ENCODE measurements at places on chromosomes 1 and 21.

DNA sequence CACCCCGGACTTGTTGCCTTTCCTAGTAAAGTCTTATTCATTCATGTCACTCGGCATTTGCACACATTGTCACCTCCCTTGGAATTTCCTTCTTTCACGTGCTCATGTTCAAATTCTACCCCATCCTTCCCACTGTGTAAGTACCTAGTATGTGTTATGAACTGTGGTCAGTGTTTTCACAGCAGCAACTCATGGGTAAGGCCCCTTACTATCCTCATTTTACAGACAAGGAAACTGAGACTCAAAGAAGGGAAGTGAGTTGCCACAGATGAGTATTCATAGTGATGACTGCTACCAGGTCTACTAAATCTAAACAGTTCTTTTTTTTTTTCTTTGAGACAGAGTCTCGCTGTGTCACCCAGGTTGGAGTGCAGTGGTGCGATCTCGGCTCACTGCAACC lies 10.5 kb downstream of the CITED4 start:
- no peak for DNase-seq

DNA sequence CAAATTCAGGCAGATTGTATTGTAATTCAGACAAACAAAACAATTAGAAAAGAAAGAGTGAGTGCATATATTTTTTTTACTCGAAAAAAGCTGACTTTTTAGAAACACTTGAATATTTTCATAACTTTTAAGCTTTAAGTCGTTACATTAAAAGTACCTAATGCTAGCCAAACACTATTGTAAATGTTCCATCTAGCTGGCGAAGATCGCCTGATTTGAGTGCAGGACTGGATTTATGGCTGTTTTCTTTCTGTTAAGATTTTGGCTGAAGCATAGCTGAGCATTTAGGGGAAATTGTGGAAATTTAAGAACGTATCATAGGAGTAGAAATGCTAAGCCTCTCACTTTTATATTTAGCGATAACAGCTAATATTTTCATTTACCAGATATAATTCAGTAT lies 24.6 kb downstream of the LRRC7 start:
- no peak for DNase-seq

GRCh38 chr21:43916691-43917514 lies 51.9 kb downstream of the AGPAT3 start:
- peak; percentile 47 for DNase-seq

DNA sequence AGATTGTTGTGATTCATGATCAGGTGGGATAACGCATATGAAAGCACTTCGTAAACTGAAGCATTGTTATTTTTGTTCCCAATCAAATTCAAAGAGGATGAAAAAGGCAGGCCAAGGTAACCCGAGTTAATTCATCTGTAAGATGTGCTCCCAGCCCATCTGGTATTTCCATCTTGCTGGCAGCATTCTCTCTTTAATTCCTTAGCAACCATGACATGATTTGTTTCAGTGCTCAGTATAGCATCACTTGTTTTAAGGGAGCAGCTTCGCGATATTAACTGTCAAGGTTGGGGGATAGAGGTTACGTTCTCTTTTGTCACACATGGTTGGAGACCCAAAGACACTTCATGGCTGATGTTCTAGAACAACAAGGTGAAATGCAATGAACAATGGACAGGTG lies 6.4 kb downstream of the TSPAN2 start:
- no peak for DNase-seq

GRCh38 chr1:161166669-161167548 lies 683 bp downstream of the PPOX start:
- DNase-seq = peak; percentile 7

DNA sequence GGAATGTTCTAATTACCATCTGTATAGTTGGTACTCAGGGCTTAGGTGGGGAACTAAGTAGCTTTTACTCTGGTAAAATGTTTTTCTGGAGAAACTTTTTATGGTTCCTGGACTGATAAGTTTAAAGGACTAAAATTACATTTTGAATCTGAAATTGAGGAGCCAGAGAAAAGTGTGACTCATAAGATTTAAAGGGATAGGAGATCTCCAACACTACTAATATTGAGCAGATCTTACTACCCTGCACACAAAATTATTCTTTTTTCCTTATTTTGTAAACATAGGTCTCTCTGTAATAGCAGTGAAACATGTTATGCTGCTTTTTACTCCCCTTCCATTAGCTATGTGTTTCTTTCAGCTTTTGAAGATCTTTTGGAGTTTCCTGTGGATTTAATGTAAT lies 32.5 kb downstream of the MTF2 start:
- peak; percentile 13 for DNase-seq

GRCh38 chr1:235832011-235832410 lies 34.7 kb downstream of the LYST start:
- no peak for DNase-seq

GRCh38 chr1:118989878-118990378 lies 1.8 kb upstream of the TBX15 start:
- DNase-seq = no peak

- DNase-seq = no peak
These were observed 53.5 kb upstream of the BACH1 start for GRCh38 chr21:29245104-29245643.

DNA sequence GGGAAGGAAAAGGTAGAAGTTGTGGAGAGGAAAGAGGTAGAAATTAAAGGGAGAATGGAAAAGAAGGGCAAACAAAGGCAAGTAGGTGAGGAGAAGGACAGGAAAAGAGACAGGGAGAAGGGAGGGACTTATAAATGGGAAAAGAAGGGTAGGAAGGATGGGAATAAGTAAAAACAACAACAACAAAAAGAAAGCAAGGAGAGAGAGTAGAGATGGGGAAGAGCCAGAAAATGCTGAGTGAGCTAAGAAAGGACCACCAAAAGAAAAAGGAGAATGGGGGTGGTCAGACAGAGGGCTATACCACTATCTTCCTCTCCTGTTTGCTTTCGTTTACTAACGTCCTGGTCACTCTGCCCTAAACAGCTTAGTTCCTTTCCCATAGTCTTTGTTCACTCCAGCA lies 1.7 kb upstream of the CMPK1 start:
- no peak for DNase-seq

GRCh38 chr1:212286556-212287131 lies 1.4 kb downstream of the PPP2R5A start:
- no peak for DNase-seq

GRCh38 chr1:214116258-214116657 lies 128.5 kb downstream of the PROX1 start:
- DNase-seq = no peak

DNA sequence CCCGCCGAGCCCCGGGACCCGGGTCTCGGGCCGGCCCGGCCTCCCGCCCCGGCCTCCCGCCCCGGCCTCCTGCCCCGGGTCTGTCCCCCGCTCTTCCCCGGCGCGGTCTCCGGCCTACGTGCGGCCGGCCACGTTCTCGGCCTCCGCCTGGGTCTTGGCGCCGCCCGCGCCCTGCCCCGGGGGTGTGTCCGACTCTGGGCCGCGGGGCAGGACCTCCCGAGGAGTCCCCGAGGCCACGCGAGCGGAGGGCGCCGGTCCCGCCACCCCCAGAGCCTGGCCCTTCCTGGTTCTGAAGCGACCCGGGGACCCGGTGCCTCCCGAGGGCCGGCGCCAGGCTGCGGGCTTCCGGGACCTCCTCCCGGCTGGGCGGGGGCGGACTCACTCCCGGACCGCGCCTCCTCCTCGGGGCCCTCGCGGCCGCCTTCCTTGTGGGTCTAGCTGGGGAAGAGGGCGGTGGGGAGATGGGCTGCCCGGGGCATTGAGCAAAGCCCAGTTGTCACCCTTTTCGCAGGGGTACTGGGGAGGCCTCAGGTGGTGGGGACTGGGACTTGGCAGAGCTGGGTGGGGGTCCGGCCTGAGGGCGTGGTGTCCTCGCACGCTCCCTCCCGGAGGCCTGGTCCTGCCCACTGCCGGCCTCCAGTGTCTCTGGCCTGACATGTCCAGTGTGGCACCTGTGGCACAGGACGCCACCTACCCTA lies 558 bp downstream of the PFKL start:
- peak; percentile 95 for DNase-seq

DNA sequence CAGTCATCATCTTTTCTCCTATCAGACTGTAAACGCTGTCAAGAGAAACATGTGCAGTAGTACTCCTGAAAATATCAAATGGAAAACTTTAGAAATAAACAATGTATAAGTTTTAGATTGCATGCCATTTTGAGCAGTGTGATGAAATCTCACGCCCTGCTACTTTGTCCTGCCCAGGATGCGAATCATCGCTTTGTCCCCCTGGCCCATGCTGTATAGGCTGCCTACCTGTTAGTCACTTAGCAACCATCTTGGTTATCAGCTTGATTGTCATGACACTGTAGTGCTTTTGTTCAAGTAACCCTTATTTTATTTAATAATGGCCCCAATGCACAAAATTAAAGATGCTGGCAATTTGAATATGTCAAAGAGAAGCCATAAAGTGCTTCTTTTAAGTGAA lies 363.0 kb downstream of the ZP4 start:
- no peak for DNase-seq

- DNase-seq = peak; percentile 58
These were observed at the start of gene SMG7 for GRCh38 chr1:183472488-183473216. Gene SMG7, plus strand, starts transcription at chr1:183472499. Its CDS starts 122 bp downstream, at chr1:183472621.

DNA sequence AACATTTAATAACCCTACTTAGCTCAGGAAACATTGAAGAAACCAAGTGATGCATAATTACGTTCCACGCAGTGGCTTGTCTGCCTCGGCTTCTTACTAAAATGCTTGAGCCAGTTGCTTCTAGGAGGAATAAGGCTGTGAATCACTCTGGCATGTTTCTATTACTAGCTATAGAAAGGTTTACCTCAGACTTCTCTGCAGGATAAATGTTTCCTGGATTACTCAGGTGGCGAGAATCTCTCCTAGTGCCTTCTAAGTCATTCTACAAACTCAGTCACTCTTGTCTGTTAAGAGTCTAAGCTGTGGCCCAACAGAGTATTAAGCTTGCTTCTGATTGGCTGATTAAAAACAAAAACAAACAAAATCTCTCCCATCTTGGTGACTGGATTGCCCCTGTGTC lies 92.0 kb upstream of the RALGPS2 start:
- no peak for DNase-seq

GRCh38 chr1:28878796-28879195 lies 35.6 kb upstream of the EPB41 start:
- no peak for DNase-seq

- DNase-seq = no peak
These were observed 41.3 kb upstream of the FHAD1 start for GRCh38 chr1:15205586-15206346.
